NCI-H510A treated with DMSO at 0.1 percent for 48 hours (cell line): ENCODE measurements at places on chromosomes 3 and 15.

- no peak for DNase-seq
These were observed 103.6 kb upstream of the CTNNB1 start for GRCh38 chr3:41095702-41096101.

DNA sequence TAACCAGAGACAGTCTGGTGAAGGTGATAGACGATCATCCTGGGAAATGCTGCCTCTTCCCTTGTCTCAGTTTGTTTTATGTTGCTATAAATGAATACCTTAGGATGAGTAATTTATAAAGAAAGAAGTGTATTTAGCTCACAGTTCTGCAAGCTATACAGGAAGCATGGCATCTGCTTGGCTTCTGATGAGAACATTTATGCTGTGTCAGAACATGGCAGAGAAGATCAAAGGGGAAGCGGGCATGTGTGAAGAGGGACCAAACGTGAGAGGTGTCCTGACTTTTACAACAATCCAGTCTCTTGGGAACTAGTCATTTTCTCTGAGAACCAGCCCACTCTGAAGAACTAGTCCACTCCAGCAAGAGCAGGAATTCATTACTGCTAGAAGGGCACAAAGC lies 9.6 kb downstream of the CMC1 start:
- DNase-seq = no peak

- DNase-seq = no peak
These were observed 95.2 kb downstream of the RYK start for GRCh38 chr3:134155446-134155845.

DNA sequence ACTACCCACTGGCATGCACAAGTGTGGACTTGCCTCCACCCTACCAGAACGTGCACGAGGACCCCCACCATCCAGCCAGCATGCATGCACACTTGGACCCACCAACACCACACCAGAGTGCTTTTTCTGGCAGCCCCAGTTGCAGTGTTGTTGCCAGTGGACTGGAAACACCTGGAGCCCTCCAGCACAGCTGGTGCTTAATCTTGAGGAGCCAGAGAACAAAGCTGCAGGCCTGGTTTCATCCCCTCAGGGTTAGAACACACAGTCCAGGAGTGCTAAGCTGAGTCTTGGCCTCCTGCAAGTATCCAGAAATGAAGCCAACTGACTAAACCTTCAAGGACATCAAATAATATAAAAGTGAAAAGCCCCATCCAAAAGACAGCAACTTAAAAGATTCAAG lies 888.0 kb downstream of the NTRK3 start:
- no peak for DNase-seq

DNA sequence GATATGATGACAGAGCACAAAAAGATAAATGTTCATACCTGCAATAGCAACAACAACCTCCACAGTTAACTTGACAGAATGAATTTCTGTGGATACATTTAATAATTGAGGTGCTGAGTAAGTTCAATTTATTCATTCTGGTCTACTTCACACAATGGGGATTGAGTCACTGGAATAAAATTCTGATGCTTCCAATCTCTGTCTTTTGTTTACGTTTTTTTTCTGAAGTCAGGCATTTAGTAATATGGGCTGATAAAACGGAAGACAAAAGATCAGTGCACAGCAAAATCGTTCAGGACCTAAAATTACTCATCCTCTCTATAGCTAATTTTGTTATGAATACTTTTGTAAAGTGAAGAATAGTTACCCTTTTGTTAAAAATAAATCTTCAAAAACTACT lies 565.9 kb upstream of the CCDC54 start:
- no peak for DNase-seq
